ENCODE measurements at places on chromosomes 16 and 17.

DNA sequence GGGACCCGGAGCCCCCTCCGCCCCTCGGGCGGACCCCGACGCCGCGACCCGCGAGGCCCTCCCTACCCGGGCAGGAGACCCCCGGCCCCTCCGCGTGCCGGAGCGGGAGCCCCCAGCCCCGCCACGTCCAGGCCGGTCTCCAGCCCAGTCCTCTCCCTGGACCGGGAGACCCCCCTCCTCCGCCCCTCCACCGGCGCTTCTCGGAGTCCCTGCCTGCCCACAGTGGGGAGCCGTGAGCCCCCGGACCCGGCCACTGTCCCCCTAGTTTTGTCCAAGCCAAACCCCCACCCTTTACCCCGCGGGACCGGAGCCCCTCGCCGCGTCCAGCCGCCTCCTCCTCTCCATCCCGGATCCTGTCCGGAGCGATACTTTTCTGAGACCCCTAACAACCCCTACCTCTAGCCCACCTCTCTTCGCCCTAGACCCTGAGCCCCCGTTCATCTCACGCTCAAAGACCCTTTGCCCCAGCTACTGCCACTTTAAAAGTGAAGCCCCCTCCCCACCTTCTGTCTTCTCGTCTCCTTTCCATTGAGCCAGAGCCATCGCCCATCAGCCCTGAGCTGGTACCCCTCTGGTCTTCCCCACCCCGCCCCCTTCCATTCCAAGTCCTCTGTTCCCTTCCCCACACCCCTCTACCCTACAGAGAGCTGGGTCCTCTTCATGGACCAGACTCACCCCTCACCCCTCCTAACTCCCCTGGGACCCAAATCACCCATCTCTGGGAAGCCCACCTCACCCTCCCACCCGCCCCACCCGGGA lies 1.0 kb downstream of the NECAB2 start:
- DNase-seq, result no peak

DNA sequence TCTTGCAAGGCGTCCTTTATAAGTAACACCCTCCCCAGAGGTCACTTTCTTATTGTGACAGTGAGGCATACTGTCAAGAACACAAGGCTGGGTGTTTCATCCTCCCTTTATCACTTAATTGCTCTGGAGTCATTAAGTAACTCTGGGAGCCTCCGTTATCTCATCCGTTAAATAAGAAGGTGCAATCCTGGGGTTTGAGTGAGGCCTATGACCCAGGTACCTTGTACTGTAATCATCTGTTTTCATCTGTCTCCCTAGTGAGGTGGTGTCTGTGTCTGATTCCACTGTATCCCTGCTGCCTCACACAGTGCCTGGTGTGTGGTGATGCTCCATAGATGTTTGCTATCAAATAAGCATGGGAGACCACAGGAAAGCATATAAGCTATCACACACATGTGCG lies 17.7 kb downstream of the TNS4 start:
- DNase-seq, result no peak

DNA sequence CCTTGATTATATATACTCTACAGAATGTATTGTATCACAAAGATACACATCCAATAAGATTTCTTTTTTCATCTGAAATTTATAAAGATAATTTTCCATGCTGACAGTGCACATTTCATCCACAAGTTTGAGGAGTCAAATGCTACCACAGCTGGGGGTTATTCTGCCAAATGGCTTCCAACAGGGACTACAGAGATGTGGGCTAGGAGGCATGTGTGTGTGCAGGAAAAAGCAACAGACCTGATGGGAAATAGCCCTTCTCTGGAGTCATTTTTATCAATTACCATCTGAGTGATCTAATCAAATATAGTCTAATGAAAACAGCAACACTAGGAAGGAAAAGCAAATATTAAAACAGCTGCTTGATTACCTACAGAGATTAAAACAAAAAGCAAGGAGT lies 290.5 kb downstream of the CEP112 start:
- DNase-seq, result no peak

GRCh38 chr16:74468807-74469525 lies 47.7 kb upstream of the CLEC18B start:
- no peak for DNase-seq

- no peak for DNase-seq
Observed at GRCh38 chr16:81537721-81538561, 93.3 kb downstream of the CMIP start.

- DNase-seq, result no peak
Observed at GRCh38 chr17:56902348-56902747, 11.5 kb downstream of the TRIM25 start.

- DNase-seq, result no peak
Observed at GRCh38 chr17:33290253-33290652, 2.8 kb downstream of the ASIC2 start.

DNA sequence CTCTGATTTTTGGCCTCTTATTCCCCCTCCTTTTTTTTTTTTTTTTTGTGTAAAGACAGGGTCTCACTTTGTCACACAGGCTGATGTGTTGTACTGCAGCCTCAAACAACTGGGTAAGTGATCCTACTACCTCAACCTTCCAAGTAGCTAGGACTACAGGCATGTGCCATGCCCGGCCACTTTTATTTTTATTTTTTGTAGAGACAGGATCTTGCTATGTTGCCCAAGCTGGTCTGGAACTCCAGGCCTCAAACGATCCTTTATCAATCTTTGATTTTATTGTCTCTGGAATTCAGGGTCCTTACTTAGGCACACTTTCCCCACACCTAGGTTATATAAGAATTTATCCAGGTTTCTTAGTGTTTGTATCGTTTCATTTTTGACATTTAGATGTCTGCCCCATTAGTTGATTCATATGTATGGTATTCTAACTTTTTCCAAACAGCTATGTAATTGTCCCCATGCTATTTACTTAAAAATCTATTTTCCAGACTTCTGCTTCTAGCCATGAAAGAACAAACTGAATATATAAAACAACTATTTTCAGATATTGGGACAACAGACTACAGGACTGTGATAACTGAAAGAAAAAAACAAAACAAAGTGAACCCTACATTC lies 13.9 kb downstream of the CMC2 start:
- no peak for DNase-seq

Measured in hematopoietic multipotent progenitor cell treated with erythropoietin and hydrocortisone succinate and interleukin-3 and kit ligand, for 8 days (in vitro differentiated cells).